ENCODE measurements at places on chromosomes 2 and 18.
A peak's percentile ranks its signal among the peaks of the same experiment; 100 is the strongest.

DNA sequence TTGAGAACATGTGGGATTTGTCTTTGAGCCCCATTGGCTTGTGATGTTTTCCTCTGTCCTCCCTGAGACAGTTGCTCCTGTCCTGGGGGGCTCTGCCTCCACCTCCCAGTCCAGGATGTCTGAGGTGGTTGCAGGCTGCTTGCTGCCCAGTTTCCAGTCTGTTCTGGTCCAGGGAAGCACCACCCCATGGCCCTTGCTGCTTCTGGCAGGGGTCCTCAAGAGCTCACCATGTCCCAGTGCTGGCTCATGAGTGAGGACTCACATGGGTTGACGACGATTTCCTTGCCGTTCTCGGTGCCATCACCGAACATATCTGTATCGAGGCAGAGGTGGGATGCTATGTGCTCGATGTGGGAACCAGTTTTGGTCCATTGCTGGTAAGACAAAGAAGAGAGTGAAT, 103.4 kb upstream of the CAPN13 start:
- DNase-seq: no peak

- peak; percentile 83 for DNase-seq
Measured at GRCh38 chr18:50967714-50968661, at the start of gene ELAC1. Gene ELAC1, plus strand, starts transcription at chr18:50968040. Its CDS starts 6,365 bp downstream, at chr18:50974405.

DNA sequence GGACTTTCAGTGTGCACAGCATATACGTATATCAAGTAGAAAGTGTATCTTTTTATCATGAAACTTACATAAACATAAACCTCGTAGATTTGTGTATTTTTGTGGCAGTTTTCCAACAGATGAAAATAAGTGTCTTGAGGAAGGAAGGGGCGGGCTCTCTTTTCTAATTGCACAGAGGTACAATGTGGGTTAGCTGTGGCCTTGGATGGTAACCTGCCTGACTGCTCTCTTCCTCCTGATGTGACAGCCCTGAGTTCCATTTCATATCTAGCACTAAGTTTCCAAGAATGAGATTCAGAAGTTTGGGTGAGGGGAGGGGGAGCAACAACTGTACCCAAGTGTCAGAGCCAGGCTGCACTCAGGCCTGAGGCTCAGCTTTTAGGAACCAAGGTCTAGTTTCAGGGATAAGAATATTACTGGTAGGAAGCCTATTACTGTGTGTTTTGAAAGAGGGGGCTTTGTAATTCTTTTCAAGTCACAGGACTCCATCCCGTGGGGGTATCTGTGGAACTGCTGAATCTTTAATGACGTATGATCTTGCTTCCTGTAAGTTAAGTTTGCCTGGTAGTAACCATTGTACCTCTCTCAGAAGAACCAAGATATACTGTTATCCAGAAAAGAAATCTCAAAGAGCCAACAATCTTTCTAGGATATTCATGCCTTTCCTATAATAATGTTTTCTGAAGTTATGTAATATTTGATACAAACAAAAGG, 483.7 kb downstream of the PTPRM start:
- DNase-seq: no peak

DNA sequence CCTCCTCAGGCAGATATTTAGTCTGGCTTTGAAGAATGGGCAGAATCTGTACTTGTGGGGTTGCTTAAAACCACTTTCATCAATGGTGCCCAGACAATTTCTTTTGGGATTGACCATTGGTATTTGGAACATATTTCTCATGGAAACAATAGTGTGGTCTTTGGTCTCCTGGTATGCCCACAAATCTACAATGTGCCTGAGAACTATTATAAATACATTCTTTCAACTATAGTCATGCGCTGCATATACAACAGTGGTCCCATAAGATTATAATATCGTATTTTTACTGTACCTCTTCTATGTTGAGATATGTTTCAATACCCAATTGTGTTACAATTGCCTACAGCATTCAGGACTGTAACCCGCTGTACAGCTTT, 34.8 kb upstream of the PPP4R1 start:
- no peak for DNase-seq

GRCh38 chr18:44171301-44171700, 509.4 kb upstream of the SETBP1 start:
- no peak for DNase-seq

DNA sequence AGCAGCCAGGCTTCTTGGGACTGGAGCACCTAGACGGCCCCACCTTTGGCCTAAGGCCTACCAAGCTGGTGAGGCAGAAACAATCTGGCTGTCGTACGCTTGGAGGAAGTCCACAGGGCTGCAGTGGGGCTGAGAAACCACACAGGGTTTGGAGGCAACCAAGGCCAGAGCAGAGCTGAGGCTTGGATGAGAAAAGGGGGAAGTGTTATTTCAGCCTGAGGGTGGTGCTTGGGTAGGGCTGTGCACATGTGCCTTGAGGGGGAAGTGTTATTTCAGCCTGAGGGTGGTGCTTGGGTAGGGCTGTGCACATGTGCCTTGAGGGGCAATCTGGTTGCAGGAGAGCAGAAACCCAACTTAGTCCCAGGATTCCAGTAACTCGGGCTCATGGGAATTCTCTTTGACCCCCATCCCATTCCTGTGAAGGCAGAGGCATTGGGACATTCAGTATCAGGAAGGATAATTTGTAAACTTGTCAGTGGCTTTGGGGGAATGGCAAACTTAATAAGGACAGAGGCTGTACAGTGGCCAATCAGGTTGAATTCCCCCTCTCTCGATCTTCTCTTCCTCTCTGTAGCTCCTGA, 971 bp upstream of the FBXO41 start:
- DNase-seq: no peak

GRCh38 chr2:54522624-54523281, 66.6 kb downstream of the SPTBN1 start:
- peak; percentile 60 for DNase-seq

DNA sequence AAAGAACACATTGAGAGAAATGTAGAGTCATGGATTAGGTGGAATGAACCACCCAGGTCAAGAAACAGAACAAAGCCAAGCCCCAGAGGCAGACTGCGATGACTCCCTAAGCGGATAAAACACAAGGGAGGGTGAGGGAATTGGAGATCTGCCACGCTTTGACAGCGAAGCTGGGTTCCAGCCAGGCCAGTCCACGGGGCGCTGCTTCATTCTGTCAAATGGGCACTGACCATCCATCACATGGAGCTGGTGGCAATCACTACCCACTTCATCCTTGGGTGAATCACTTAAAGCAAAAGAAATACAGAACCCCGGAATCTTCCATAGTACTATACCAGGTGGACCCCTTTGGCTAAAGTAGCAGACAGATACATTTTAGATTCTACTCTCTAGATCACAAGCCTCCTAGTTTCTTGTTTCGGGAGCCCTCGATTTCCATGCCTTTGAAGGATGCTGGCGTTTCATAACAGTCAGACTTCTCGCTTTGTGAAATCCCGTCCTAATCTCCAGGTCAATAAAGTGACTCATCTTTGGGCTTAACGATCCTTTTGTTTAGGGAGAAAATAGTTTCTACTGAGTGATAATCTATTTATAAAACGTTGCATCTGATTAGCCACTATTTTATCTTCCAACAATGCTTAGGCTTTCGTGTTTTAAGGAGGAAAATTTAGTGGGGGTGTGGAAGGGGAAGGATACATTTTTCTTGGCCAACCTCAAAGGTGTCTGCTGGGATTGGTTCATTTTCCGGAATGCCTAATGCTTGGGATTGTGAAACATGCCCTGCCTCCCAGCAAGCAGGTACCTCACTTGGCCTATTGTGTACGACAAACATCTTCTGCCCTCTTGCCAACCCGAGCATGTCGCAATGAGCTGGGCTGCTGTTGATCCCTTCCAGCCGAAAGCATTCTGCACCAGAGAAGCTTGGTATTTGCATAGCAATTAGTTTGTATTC, 44.1 kb upstream of the HDAC4 start:
- no peak for DNase-seq

DNA sequence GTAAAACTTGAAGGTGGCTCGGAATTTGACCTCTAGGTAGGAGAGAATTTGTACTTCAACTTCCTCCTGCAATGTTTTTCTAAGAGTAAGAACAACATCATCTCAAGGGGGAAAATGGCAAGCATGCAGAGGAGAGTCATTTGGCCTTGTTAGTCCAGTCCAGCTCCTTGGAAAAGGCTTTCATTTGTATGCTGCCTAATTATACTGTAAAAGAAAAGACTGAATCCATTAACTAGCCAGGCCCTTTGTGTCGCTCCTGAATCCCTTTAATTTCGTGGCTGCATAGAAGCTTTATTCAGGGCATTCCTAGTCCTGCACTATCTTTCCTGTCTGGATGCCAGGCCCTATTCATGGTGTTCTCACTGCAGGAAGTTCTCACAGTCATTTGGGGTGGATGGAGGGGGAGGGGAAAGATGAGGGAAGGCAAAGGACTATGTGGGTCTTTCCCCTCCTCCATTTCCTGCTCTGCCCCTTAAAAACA, 36.0 kb downstream of the PHLPP1 start:
- DNase-seq: no peak

DNA sequence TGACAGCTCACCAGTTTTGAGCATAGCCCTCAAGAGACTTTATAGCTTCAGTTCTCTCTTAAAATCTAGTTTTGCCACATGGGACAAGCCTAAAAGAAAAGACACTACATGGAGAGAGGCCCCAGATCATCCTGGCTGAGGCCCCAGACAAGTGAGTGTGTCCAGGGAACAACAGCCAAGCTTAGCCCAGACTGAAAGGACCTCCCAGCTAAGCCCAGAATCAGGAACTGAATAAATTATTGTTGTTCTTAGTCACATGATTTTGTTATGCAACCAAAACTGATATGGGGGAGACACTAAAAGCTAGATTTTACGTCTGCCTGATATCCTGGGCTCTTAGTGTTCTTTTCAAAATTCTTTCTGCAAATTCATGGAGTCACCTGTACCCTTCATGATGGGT, 29.3 kb upstream of the LBH start:
- no peak for DNase-seq

- no peak for DNase-seq
Measured at GRCh38 chr2:43224131-43224570, 2.3 kb downstream of the ZFP36L2 start.

GRCh38 chr2:232892843-232893242, 22.8 kb downstream of the SNORC start:
- no peak for DNase-seq

DNA sequence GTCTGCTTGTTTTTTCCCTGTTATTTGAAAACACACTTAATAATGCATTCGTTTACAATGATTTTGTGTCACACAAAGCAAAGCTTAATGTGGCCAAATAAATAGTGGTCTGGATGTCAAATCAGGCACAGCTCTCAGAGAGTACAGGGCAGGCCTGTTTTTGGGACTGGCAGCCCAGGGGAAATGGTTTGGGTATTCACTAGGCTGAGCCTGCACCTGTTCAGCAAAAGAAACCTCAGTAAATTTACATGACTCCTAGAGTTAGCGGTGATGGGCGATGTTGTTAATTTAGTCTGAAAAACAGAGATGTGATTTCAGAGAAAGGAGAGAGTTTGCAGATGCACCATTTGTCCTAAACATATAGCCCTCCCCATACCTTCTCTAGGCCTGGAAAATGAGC, 197.1 kb downstream of the ALK start:
- DNase-seq: no peak

DNA sequence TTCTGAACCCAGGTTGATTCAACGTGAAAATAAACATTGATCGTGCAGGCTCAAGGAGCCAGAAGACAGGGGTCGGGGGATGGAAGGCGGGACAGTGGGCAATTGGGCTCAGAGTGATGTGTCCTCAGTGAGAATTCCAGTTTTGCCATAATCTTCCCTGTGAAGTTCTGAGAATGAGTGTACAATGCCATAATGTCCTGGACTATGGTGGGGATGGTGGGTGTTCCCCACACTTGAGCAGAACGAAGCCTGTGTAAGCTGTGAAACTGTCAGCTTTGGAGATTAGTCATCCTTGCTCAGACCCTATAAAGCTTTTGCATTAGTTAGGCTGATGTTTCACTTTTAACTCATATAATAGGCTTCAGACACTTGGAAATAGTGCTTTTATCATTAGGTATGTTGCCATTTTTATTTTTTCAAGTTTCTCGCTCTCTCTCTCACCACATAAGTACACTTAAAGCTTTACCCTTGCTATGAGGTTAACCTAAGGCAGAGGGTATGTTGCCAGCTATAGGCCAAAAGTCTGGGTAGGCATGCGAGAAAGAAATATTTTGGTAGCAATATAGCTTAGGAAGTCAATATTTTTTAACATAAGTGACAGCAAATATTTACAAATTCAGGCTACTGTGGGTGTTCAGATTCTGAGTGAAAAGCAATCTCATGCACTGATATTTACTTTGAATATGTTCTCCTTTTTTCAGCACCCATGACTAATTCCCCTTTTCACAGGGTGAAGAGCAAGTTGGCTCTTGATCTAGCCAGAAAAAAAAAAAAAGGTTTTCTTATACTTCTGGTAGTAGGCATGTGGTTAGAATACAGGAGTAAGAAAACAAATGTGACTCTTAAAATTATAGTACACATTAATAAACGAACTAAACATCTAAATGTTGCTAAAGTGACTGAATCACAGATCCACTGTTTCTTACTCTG, 47.2 kb downstream of the CDC42EP3 start:
- DNase-seq: no peak

DNA sequence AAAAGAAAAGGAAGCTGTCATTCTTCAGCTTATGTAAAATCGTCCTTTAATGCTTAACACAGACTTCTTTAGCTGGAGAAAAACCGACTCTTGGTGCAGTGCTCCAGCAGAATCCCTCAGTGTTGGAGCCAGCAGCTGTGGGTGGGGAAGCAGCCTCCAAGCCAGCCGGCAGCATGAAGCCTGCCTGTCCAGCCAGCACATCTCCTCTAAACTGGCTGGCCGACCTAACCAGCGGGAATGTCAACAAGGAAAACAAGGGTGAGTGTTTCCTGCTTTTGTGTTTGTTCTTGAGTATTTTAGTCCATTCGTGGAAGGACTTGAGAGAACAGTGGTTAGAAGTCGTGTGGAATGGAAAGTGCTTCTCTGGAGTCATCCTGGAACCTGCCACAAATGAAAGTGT, 38.9 kb downstream of the KDM3A start:
- DNase-seq: no peak

DNA sequence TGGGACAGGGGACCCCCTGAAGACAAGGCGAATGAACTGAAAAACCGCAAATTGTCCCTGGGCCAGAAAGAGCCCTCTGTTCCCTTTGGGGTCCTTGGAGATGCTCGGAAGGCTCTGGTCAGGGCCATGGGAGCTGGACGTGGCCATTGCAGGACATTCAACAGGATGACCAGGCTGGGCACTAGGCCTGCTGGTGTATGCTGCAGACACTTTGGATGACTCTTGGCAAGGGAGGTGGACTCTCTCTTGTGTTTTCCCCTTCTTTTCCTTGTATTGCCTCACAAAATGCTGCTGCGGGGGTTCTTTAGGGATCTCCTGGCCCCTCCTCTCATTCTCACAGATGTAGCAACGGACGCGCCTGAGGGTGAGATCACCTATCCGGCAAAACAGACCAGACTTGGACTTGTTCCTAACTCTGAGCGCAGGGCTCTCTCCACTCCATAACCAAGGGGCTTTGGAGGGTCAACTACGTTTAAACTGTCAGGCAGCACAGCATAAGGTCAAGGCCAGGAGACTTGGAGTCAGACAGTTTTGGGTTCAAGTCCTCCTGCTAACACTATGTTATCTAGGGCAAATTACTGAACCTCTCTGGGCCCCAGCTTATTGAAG, 41.8 kb upstream of the SH3RF3 start:
- no peak for DNase-seq

GRCh38 chr2:20291846-20292408, 58.7 kb downstream of the PUM2 start:
- DNase-seq: no peak

GRCh38 chr2:203453858-203454451, 81.1 kb downstream of the RAPH1 start:
- peak; percentile 71 for DNase-seq

GRCh38 chr2:196244516-196244915, 73.1 kb upstream of the STK17B start:
- DNase-seq: no peak

GRCh38 chr2:127508023-127508630, 18.2 kb downstream of the IWS1 start:
- peak; percentile 50 for DNase-seq

GRCh38 chr2:222532315-222532714, 108.0 kb downstream of the SGPP2 start:
- DNase-seq: peak; percentile 83

Measured in trophoblast cell (in vitro differentiated cells and primary cell).